ENCODE measurements at places on chromosomes 16 and 17. TPM values are rescaled to one million over a fixed set of nuclear protein-coding genes. Genes with fewer than 3 reads are reported as not detected.
A peak's percentile ranks its signal among the peaks of the same experiment; 100 is the strongest.

SLC35G6 gene
- not detected for total RNA-seq

TCAP gene
- total RNA-seq, result 1.5 TPM

CDH1 gene
- total RNA-seq, result 190 TPM

CDH16 gene
- 0.55 TPM for total RNA-seq

TMC8 gene
- total RNA-seq, result 0.85 TPM

DCTN5 gene
- total RNA-seq, result 77.8 TPM

PTGES3L gene
- 1.0 TPM for total RNA-seq

GRCh38 chr17:34603974-34604373, 24.6 kb downstream of the TMEM132E start:
- H3K27me3 ChIP-seq, result peaks cover 64% of the 10 kb centered on the region
- no peak overlapping the region for H3K27ac ChIP-seq
- no peak overlapping the region for H3K4me3 ChIP-seq
- DNase-seq, result no peak

GRCh38 chr16:85236818-85237150, 124.5 kb upstream of the CIBAR2 start:
- H3K27me3 ChIP-seq, result no peaks in the 10 kb centered on the region
- no peak for DNase-seq
- H3K4me3 ChIP-seq, result peak overlapping the region; percentile 55

DNA sequence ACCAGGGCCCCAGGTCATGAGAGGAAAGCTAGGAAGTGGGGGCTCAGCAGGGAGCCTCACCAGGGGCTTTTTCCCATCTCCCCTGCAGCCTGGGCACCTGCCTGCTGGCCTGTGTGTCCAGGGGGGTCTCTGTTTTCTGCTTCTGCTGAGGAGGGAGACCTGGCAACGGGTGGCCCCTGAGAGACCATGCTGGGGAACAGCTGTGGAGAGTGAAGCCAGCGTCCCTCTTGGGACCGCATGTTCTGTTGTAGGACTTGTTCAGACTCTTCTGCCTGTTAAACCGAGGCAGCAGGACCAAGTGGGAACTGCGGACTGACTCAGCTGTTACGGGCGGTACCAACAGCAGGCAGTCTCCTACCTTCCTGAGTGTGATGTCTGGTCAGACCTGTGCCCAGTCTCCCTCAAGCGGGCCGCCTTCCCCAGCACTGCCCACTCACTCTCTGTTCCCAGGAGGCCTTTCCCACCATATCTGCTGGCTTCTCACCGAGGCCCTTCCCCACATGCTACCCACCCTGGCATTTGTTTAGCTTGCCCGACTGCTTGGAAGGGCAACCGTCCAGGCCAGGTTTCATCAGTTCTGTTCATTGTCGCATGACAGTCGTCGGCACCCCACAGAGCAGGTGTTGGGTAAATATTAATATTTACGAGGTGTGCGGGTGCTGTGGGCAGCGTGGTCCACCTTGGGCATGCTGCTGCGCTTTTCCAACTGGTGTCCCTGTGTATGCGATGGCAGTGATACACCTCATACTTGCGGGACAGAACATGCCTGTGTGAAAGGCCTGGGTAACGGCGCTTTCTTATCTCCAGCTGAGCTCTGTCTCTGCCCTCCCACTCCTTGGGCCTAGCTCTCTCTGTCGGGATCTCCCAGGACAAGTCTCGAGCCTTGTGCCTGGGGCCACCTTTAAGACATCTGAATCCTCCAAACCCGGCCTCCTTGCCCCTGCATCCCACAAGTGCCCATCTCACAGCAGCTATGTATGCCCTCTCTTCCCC, 69.4 kb downstream of the MPRIP start:
- H3K4me3 ChIP-seq, result no peak overlapping the region
- H3K4me1 ChIP-seq, result peaks cover 43% of the 10 kb centered on the region
- H3K27me3 ChIP-seq, result no peaks in the 10 kb centered on the region
- DNase-seq, result no peak
- H3K27ac ChIP-seq, result peak overlapping the region; percentile 23

GRCh38 chr16:66511602-66512271, 38.2 kb downstream of the TK2 start:
- DNase-seq, result no peak
- H3K27me3 ChIP-seq, result no peaks in the 10 kb centered on the region
- H3K4me3 ChIP-seq, result peak overlapping the region; percentile 50
- peaks cover 20% of the 10 kb centered on the region for H3K4me1 ChIP-seq

- peaks cover 16% of the 10 kb centered on the region for H3K4me1 ChIP-seq
- H3K27ac ChIP-seq, result no peak overlapping the region
- H3K36me3 ChIP-seq, result no peaks in the 10 kb centered on the region
- no peak for DNase-seq
- H3K4me3 ChIP-seq, result no peak overlapping the region
These were observed 397.4 kb downstream of the NPIPA8 start for GRCh38 chr16:17939122-17939536.

DNA sequence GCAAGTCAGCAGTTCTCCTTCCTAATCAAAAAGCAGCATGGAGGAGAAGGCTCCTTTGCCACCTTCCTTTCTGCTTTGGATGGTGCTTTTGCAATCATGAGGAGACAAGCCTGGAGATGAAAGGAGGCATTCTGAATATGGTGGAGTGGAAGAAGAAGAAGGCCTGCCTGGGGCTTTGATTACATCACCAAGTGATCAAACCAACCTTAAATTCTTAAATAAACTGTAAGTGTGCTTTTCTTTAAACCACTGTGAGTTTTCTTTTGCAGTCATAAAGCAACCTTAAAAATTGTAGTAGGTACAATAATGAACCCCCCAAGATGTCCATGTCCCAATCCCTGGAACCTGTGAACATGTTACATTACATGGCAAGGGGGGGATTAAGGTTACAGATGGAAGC, 31.7 kb upstream of the IL21R start:
- H3K27me3 ChIP-seq, result no peaks in the 10 kb centered on the region
- H3K36me3 ChIP-seq, result no peaks in the 10 kb centered on the region
- no peak for DNase-seq
- H3K4me3 ChIP-seq, result no peak overlapping the region
- no peak overlapping the region for H3K27ac ChIP-seq

DNA sequence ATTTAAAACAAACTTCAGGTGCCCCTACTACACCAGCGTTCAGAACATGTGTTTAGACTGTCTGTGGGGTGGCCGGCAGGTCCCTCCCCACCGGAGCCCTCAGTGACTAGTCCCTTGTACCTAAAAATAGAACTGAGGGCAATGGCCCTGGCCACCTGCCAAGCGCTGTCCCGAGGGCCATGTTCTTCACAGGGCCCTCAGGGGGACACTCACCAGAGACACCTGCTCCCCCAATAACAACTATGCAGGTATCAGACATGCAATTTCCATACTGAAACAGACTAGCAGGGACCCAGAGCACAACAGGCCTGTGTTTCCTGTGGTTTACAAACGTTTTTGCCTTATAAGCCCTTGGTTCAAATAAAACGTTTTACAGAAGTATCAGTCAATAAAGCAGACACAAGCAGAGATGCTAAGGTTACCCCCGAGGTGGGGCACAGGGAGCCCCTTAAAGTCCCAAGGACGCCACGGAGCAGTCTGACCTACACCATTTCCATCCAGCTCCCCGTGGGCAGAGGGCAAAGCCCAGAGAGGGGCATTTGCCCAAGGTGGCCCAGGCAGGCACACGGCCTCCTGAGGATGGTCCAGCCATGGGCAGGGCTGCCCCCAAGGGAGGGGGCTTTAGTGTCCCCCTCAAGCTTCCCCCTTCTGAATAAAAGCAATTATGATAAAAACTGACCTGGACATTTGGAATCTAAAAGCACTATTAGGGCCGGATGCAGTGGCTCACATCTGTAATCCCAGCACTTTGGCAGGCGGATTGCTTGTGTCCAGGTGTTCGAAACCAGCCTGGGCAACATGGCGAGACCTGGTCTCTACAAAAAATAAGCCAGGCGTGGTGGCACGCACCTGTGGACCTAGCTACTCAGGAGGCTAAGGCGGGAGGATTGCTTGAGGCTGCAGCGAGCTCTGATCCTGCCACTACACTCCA, 896 bp upstream of the MYLK3 start:
- H3K27me3 ChIP-seq, result no peaks in the 10 kb centered on the region
- peak overlapping the region; percentile 83 for H3K27ac ChIP-seq
- peaks cover 19% of the 10 kb centered on the region for H3K4me1 ChIP-seq

DNA sequence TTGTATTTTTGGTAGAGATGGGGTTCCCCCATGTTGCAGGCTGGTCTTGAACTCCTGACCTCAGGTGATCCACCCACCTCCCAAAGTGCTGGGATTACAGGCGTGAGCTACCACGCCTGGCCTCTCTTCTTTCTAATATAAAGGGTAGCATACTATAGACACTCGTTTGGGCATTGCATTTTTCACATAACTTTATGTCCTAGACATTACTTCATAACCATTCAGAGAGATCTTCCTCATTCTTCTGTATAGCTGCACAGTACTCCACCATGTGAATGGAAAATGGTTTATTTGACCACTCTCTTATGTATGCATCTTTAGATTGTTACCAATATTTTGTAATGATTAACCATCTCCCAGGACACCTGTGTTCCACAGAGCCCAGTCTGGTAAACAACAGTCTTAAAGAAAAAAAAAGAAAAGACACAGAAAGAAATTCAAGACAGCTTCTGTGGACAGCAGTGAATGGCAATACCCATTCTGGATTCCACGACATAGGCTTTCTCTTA, 42.1 kb downstream of the TK2 start:
- no peak overlapping the region for H3K4me3 ChIP-seq
- H3K27ac ChIP-seq, result peak overlapping the region; percentile 91
- no peak for DNase-seq
- peaks cover 15% of the 10 kb centered on the region for H3K4me1 ChIP-seq
- no peaks in the 10 kb centered on the region for H3K27me3 ChIP-seq

DNA sequence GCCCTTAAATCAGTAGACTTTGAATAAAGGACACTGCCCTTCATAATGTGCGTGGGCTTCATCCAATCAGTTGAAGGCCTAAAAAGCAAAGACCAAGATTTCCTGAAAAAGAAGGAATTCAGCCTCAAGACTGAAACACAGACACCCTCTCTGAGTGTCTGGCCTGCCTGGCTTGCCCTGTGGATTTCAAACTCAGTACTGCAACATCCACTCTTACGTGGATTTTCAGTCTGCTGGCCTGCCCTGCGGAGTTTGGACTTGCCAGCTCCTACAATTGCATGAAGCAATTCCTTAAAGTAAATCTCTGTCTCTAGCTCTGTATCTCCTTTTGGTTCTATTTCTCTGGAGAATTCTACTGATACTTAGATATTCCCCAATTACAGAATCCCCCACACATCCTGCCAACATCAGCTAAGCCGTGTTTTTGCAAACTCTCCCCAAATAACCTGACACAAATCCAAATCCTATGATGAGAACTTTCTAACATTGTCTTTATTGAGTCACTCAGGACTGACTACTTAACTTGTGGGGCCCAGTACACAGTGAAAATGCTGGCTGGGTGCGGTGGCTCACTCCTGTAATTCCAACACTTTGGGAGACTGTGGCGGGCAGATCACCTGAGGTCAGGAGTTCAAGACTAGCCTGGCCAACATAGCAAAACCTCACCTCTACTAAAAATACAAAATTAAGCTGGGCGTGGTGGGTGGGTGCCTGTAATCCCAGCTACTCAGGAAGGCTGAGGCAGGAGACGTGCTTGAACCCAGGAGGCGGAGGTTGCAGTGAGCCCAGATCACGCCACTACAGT, 7.2 kb upstream of the TNFRSF17 start:
- H3K36me3 ChIP-seq, result peaks cover 4% of the 10 kb centered on the region
- H3K27ac ChIP-seq, result peak overlapping the region; percentile 50
- H3K27me3 ChIP-seq, result no peaks in the 10 kb centered on the region
- no peak overlapping the region for H3K4me3 ChIP-seq
- DNase-seq, result no peak

GRCh38 chr16:3974751-3975150, 94.2 kb upstream of the CREBBP start:
- H3K4me3 ChIP-seq, result no peak overlapping the region
- H3K27me3 ChIP-seq, result no peaks in the 10 kb centered on the region
- DNase-seq, result no peak

DNA sequence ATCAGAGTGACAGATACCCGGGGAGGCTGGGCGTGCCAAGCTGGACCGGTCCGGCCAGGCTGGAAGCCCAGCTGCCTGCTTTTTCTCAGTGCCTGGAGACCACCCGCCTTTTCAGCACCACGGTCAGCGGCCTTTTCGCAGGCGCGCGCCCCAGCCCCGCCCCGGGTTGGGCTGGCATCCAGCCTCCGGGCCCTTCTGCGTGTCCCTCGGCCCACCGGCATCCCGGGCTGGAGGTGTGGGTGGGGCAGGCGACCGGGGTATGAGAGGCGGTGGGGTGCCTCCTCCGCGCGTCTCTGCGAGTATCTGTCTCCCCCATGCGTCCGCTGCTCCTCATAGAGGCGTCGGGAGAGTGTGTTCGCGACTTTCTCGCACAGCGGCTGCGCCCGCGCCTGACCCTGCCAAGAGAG, 102.5 kb downstream of the MRM1 start:
- no peaks in the 10 kb centered on the region for H3K36me3 ChIP-seq
- peak; percentile 88 for DNase-seq
- no peaks in the 10 kb centered on the region for H3K4me1 ChIP-seq
- no peak overlapping the region for H3K27ac ChIP-seq
- H3K4me3 ChIP-seq, result no peak overlapping the region
- H3K27me3 ChIP-seq, result peaks cover 78% of the 10 kb centered on the region

DNA sequence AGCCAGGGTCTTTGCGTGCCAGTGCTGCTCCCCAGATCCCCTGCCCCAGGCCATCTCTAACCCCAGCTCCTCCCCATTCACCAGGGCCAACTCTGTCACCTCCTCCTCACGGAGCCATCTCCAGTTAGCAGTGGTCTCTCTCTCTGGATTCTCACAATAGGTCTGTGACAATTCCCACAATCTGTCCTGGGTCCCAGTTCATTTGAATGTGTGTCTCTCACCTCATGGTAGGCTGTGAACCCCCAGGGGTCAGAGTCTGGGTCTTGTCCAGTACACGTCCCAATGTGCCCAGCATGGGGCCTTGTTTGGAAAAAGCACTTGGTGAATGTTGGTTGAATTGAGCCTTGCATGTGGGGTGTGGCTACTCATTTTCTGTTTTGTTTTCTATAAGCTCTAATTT, 205.3 kb downstream of the PHKB start:
- H3K4me1 ChIP-seq, result peaks cover 5% of the 10 kb centered on the region
- DNase-seq, result no peak
- H3K36me3 ChIP-seq, result peaks cover 13% of the 10 kb centered on the region
- H3K27me3 ChIP-seq, result no peaks in the 10 kb centered on the region
- no peak overlapping the region for H3K27ac ChIP-seq

GRCh38 chr16:67167588-67167987, 2.8 kb upstream of the NOL3 start:
- H3K36me3 ChIP-seq, result no peaks in the 10 kb centered on the region
- H3K27ac ChIP-seq, result no peak overlapping the region
- no peak overlapping the region for H3K4me3 ChIP-seq
- H3K4me1 ChIP-seq, result peaks cover 14% of the 10 kb centered on the region
- H3K27me3 ChIP-seq, result peaks cover 81% of the 10 kb centered on the region
- DNase-seq, result no peak
